ENCODE measurements at places on chromosomes 2 and 18.
A peak's percentile ranks its signal among the peaks of the same experiment; 100 is the strongest.

DNA sequence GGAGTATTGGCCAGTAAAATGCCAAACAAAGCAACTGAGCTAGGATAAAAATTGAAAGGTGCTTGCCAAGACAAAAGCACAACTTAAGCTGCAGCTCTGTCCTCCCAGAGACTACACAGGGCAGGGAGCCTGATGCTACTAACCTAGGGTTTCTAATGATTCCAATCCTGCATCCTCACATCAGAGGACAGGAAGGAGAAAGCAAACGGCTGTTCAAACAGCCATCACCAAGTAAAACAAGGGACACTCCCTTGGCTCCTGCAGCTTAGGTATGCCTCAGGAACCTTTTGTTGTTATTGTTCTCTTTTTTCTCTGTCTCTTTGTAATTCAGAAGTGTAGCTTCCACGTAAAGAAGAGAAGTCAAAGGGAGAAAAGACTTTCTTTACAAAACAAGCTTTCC lies 99.5 kb downstream of the TCF4 start:
- no peak for DNase-seq

DNA sequence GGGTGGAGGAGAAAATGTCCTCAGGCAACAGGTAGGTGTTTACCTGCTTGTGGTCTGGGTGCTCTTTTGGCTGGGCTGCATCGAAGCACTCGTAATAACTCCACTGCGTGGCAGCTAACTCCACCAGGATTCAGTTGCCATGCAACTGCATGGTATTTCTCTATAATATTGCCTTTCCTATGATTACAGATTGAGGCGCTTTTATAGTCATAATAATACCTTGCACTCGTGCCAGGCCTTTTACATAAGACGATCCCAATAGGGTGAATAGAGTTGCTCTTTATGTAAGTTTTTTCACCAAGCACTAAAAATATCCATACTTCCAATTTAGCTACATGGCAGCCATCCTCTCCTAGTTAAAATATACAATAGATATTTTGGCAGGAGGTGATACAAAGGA lies 19.7 kb upstream of the NYAP2 start:
- no peak for DNase-seq

GRCh38 chr2:27988718-27989117 lies 98.2 kb downstream of the BABAM2 start:
- DNase-seq, result no peak

- peak; percentile 68 for DNase-seq
Measured at GRCh38 chr2:20050646-20051531, 539 bp downstream of the LAPTM4A start.

DNA sequence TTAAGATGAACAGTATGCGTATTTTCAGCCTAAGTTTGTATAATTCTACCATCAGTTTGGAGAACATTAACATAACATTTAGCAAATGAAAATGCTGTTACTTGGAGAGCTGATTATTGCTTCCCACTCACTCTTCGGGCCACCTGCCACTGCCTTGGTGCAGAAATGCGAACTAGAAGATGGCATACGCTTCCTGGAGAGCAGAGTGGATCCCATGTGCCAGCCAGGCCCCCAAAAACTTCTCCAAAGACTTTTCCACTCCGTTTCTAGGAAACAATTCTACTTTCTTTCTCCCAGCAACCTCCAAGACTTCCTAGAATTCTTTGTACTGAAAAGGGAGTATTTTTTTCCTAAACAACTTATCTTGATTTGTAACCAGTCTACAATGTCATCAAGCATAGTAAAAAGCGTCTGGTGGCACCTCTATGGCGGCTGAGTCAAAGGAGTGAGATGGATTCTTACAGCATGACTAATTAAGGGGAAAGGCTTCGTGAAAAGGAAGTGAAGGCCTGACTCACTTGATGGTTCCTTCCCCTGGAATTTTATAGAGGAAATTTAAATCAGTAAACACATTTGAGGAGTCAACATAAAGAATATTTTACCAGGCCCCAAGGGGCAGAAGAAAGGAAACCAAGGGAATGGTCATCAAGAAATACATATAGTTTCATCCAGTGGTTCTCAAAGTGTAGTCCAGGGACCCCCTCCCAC lies 36.6 kb downstream of the FEZ2 start:
- no peak for DNase-seq

GRCh38 chr2:176063958-176064357 lies 19.8 kb downstream of the EVX2 start:
- DNase-seq, result no peak

- no peak for DNase-seq
Measured at GRCh38 chr2:189581354-189582139, 961 bp upstream of the SLC40A1 start.

DNA sequence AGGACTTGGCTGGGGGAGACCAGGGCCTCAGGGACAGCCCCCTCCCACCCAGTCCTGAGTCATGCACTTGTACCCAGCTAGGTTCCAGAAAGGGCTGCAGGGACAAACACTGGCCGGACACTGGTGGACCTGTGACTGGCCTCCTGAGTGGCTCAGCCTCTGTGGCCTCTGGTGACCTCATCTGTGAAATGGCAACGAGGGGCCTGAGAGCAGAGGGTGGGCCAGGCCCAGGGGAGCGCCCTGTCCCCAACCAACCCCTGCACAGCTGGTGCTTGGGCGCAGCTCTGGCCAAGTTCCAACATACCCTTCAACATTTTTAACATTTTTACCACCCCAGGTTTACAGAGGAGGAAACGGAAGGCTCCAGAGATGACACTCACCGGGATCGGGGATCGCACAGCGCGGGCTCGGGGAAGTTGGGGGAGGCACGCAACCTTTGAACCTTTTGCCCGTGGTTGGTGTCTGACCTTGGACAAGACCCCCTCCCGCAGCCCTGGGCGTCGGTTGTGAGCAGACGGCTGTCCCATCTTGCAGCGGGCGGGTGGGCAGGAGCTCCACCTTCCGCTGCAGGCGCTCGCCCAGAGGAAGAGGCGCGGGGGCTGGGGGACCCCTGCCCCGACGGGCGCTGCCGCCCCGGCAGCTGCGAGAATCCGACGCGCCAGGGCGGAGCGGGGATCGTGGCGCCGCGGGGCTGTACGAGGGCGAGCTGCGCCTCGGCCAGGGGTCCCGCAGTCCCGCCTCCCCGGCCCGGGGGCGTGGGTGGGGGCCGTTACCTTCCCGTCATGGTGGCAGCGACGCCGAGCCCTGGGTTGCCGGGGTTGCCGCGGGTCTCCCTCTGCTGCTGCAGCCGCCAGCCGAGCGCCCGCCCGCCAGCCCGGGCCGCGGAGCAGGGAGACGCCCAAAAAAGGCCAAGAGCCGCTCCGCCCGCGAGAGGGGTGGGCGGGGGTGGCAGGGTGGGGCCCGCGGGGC lies 805 bp downstream of the LIMS2 start:
- peak; percentile 65 for DNase-seq

DNA sequence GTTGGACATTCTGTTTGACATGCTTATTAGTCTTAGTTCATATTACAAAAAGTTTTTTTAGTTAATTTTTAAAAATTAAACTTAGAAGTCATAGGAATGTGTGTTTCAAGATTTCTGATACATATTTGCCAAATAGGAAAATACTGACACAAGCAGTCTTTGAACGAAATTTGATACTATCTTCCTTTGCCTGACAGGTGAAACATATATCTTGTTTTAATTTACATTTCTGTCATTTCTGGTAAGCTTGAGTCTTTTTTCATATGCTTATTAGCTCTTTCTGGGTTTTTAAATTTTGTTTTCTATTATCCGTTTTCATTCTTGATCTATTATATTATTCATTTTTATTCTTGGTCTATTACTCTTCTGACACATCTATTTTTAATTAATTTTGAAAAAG lies 24.5 kb downstream of the ITGAV start:
- no peak for DNase-seq

DNA sequence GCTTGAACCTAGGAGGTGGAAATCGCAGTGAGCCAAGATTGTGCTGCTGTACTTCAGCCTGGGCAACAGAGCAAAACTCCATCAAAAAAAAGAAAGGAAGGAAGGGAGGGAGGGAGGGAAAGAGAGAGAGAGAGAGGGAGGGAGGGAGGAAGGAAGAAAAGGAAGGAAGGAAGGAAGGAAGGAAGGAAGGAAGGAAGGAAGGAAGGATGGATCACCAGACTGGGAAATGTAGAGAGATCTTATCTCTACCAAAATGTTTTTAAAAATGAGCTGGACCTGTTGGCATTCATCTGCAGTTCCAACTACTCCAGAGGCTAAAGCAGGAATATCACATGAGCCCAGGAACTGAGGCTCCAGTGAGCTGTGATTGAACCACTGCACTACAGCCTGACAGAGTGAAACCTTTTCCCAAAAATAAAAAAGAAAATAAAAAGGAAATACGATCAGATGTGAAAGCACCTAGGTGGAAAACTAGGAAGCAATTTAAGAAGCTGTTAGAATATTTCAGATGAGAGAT lies 239.4 kb downstream of the CDH7 start:
- DNase-seq, result no peak

GRCh38 chr2:48397846-48398245 lies 132.1 kb upstream of the STON1 start:
- no peak for DNase-seq

DNA sequence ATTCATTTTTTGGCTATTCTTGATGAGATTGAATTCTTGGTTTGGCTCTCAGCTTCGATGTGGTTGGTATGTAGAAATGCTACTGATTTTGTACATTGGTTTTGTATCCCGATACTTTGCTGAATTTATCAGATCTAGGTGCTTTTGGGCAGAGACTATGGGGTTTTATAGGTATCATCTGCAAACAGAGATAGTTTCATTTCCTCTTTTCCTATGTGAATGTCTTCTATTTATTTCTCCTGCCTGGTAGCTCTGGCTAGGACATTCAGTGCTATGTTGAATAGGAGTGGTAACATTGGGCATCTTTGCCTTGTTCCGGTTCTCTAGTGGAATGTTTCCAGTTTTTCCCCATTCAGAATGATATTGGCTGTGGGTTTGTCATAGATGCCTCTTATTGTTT lies 5.5 kb upstream of the TACR1 start:
- no peak for DNase-seq

GRCh38 chr2:53438100-53438499 lies 329.5 kb upstream of the CHAC2 start:
- DNase-seq, result no peak

DNA sequence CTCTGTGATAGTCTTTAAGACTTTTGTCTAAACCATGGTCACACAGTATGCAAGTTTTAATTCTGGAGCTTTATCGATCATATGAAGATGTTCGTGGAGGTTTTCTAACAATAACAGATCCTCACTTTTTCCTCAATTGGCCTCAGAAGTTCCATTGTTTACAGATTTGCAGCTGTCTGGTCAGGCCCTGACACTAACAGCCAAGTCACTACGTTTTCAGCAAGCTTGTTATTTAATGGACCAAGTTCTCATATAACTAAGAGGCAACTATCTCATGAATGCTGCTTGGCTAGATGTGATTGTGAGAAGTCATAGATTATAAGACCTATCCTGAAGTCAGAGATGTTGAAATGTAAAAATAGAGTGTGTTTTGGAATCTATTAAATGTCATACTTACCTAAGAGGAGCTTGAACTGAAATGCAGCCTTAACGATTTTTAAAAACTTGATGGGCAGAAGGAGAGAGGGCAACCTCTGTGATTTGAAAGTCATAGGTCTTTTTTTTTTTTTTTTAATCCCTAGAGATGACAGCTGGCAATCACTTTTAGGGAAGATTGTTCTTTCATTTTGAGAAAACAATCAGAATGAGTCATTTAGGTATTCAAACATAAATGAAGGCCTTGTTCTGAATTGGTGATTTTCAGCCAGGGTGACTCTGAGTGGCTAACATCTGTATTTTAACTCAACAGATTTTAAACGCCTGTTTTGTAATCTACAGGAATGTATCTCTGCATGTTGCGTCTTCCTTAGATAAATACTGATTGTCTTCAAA lies 48.4 kb upstream of the NEMP2 start:
- no peak for DNase-seq

GRCh38 chr2:175621821-175622220 lies 380.2 kb downstream of the LNPK start:
- no peak for DNase-seq

- DNase-seq, result no peak
Measured at GRCh38 chr2:197378086-197378485, 56.7 kb downstream of the SF3B1 start.

GRCh38 chr2:196677404-196677803 lies 37.9 kb downstream of the CCDC150 start:
- no peak for DNase-seq

DNA sequence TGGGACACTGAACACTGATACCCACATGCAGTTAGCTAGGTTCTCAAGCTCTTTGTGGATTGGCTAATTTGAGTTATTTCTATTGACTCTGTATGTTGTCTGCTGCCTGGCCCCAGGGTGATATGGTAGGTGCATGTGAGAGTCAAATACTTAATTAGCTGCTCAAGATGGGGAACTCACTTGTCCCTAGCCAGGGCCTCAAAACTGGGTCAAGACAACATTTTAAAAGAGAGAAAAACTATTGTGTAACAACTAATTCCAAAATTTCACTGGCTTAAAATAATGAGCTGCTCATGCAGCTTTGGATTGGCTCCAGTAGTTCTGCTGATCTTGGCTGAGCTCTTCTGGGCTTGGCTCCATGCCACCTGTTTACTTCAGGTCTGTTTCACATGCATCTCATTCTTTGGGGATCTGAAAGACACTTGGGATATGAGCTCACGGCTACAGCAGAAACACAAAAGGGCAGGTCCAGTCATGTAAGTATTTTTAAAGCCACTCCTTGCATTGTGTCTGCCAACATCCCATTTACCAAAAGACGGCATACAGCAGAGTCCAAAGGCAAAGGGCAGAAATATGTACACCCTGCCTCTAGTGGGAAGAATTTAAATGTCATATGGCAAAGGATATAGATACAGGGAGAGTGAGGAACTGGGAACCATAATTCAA lies 716.8 kb downstream of the SUCLG1 start:
- DNase-seq, result no peak

GRCh38 chr2:190875891-190876290 lies 4.7 kb upstream of the GLS start:
- DNase-seq, result no peak

GRCh38 chr2:25115249-25115883 lies 53.0 kb downstream of the POMC start:
- DNase-seq, result no peak

GRCh38 chr2:105100046-105100840 lies 62.4 kb downstream of the MRPS9 start:
- no peak for DNase-seq

GRCh38 chr18:23277399-23277798 lies 142.1 kb downstream of the CABLES1 start:
- no peak for DNase-seq

- no peak for DNase-seq
Measured at GRCh38 chr18:13339653-13340052, 121.1 kb downstream of the LDLRAD4 start.
